Activated T-cell treated with anti-CD3 and anti-CD28 coated beads for 24 hours (primary cell): ENCODE measurements at places on chromosomes 16 and 17.

DNA sequence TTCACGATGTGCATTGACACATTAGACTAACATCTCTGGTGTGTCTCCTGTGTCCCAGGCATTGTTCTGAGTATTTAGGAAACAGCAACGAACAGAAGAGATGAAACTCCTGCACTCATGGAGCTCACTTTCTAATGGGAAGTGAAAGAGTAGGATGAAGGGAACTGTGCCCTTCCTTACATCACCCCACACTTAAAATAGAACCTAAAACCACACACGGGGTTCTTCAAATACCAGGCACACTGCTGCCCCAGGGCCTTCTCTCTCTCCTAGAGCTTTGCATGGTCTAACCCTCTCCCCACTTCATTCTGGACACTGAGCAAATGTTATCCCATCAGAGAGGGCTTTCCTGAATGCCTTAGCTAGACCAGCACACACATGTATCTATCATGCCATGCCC, 33.7 kb downstream of the TRIM25 start:
- DNase-seq, result no peak

DNA sequence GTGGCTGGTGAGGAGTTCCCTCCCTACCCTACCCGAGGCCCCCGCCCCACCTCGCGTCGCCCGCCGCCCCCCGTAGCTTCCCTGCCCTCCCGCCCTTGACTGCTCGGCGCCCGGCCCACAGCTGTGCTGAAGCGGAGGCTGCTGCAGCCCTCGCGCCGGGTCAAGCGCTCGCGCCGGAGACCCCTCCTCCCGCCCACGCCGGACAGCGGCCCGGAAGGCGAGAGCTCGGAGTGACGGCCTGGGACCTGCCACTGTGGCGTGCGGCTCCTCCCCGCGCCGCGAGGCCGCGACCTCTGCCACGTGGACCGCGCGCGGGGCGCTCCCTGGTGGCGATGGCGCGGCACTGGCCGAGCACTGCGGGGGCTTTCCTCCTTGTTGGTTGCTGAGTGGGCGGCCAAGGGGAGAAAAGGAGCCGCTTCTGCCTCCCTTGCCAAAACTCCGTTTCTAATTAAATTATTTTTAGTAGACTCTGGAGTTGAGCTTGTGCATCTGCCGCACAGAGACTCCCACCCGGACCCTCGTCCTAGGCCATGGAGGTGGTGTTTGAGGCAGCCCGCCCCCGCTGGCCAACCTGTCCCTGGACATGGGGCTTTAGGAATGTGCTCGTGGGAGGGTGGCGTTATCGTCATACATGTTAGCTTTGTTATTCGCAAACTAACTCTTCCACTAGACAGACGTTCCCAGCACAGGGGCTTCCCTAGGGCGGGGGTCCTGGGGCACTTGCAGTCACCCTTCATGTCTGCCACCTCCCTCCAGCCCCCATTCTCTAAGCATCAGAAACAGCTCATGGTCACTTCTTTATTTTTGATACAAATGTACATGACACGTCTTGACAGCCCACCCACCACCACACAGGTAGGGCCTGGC, 4.4 kb downstream of the TP53I13 start:
- no peak for DNase-seq

GRCh38 chr17:21061158-21061835, 18.5 kb upstream of the USP22 start:
- DNase-seq, result no peak

DNA sequence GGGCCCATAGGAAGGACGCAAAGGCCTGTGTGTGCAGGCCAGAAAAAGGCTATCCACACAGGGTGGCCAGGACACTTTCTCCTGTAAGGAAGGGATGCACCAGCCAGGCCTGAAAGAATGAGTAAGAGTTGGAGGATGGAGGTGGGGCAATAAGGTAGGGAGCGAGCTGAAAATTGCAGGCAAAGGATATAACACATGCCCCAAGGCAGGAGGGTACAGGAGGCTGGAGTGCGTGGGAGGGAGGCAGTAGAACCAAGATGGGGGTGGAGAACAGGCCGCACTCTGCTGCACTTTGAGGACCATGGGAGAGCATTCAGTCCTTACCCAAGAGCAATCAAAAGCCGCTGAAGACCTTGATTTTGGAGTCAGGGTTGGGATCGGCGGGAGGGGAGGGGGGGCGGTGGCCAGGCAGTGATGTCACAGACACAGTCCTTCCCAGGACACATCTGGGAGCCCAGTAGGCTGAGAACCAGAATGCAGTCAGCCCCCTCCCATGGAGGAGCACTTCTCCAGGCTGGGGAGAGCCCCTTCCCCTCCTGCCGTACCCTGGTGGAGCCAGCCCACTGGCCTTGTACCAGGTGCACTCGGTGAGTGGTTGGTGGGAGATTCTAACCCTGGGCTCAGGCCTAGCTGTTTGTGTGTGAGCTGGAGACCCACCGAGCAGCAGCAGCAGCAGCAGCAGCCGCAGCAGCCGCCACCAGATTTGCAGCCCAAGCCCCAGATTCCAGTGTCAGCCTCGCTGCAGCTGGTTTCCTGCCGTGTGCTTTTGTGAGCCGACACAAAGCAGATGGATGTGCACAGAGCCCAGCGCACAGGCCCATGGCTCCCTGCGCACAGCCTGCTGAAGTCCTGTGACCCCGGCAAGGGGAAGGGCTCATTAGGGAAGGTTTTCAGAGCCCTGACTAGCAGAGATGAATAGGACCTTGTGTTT, 17.5 kb downstream of the ANKRD40 start:
- DNase-seq, result no peak

DNA sequence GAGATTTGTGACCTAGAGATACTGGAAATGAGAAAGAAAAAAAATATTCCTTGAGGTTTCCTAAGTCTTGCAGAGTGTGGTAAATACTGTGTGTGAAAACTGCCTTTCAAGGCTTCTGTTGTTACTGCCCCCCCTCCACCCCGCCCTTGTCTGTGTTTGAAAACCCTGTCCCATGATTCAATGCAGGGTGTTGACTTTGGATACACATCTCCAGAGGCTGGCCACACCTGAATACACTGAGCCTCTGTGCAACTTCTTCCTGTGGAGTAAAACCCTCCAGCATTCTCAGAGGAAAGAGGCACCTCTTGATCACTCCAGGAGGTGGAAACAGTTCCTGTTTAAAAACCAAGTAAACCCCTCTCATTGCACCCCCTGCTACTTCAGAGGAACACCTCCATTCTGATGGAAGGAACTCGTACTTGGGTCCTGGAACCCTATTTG, 123.0 kb upstream of the CACNG5 start:
- no peak for DNase-seq

DNA sequence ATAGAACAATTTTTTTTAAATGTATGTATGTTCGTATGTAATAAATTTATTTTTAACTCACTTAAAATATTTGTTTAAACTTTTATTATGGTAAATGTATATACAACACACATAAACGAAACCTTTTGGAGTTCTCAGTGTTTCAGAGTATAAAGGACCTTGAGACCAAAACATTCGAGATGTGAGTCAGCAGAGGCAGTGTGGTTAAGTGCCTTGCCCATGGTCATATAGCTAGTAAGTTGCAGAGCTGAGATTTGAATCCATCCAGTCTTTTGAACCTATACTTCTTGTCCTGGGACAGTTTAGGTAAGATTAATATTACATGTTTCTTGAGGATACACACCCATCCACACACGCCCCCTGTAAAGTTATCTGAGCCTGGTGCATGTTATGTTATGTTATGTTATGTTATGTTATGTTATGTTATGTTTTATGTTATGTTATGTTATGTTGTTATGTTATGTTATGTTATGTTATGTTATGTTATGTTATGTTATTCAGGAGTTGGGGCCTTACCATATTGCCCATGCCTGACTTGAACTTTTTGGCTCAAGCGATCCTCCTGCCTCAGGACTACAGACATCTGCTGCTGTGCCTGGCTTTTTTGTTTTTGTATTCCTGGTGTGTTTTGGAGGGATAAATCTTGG, 41.8 kb downstream of the TNRC6A start:
- DNase-seq, result no peak

GRCh38 chr17:39628655-39629493, 2.1 kb downstream of the PPP1R1B start:
- no peak for DNase-seq

DNA sequence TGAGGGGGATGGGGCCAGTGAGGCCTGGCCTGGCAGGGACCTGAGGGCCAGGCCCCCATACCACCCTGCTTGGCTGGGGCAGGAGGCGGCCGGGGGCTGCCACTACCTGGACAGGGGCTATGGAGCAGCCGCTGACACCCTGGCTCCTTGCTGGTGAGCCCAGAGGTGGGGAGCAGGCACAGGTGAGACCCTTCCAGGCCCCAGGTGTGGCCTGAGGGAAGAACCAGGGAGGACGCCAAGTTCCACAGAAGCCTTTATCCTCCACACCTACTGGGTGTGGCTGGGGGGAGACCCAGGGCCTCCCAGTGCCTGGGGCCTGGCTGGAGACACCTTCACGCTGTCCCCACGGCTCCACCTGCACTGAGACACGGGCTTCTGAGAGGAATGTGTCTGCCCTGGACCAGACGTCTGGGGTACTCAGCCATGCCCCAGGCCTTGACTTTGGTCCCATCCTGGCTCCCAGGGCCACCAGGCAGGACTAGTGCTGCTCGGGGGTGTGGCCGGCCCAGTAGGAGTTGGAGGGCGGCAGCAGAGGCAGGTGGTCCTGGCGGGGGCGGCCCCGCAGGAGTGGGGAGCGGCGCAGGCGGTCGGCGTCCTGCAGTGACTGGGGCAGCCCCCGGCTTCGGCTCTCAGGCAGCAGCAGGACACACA, 4.7 kb downstream of the SLC22A31 start:
- no peak for DNase-seq

DNA sequence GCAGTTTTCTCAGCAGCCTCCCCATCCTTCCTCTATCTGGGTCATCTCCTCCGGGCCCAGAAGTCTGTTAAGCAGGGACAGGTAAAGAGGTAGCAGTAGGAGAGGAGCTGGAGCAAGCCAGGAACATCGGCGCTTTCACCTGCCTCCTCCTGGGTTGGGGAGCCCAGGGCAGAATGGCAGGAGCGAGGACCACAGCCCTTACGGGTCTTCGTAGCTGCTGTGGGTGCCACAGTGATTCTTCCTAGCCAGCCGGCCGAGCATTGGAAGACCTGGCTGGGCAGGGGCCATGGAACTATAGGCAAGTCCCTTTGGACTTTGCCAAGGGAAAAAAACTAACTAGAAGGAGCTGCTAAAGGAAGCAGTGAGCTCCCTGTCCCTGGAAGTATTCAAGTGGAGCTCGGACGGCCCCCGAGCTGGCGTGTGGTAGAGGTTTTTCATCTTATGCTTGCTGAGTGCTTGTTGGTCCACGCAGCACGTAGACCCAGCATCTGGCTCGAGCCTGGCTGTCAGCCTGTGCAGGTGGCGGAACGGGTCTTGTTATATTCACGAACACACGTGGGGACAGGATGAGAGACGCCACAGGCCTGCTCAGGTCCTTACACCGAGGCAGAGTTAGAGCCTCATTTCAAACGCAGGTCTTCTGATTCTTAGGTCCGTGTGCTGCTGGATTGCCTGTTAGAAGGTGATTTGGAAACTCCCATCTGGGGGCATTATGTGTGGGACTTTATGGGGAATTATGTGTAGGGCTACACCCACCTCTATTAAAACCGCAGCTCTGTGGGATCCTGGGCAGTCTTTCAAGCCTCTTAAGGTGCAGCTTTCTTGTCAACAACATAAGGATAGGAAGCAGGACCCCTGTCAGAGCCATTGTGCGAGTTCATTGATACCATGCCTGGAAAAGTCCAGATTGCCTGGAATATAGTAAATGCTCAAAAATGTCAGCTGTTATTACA, 54.8 kb downstream of the OR1D5 start:
- DNase-seq, result no peak

DNA sequence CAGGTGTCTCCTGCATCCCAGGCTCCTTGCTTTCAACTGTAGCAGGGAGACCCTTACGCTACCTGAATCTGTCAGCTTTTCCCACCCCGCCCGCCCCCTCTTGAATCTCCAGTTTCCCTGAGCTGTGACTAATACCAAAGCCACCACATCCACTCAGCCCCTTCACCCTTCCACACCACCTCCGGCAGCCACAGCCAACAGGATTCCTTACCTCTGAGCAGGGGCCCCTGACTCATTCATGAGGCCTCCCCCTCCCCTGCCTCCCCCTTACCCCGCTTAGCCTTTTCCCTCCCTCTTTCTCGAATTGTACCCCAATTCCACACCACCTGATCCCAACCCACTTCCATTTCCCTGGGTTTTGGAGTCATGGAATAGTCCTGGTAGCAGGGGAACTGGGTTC, 2.3 kb downstream of the STX1B start:
- DNase-seq, result no peak
